ENCODE measurements at places on chromosomes 12 and 14. TPM values are rescaled to one million over a fixed set of nuclear protein-coding genes. Genes with fewer than 3 reads are reported as not detected.

ADSS1 gene
- 1.8 TPM for polyA plus RNA-seq

SLC25A47 gene
- not detected for polyA plus RNA-seq

ASCL1 gene
- polyA plus RNA-seq = not detected

TMEM120B gene
- polyA plus RNA-seq = 2.0 TPM

CYP46A1 gene
- 0.03 TPM for polyA plus RNA-seq

PTPRR gene
- not detected for polyA plus RNA-seq

TAS2R43 gene
- not detected for polyA plus RNA-seq

GRCh38 chr14:59465316-59466135 is at the start of gene GPR135:
Gene GPR135 (minus strand): TSS chr14:59465380. CDS start chr14:59465226, 154 bp downstream.
- no peaks in the 10 kb centered on the region for H3K36me3 ChIP-seq
- peak; percentile 24 for DNase-seq
- no peaks in the 10 kb centered on the region for H3K27me3 ChIP-seq
- H3K4me3 ChIP-seq = peak within 1 kb of the TSS; percentile 66
- peak within 1 kb of the TSS; percentile 65 for H3K27ac ChIP-seq
- H3K4me1 ChIP-seq = no peaks in the 10 kb centered on the region

DNA sequence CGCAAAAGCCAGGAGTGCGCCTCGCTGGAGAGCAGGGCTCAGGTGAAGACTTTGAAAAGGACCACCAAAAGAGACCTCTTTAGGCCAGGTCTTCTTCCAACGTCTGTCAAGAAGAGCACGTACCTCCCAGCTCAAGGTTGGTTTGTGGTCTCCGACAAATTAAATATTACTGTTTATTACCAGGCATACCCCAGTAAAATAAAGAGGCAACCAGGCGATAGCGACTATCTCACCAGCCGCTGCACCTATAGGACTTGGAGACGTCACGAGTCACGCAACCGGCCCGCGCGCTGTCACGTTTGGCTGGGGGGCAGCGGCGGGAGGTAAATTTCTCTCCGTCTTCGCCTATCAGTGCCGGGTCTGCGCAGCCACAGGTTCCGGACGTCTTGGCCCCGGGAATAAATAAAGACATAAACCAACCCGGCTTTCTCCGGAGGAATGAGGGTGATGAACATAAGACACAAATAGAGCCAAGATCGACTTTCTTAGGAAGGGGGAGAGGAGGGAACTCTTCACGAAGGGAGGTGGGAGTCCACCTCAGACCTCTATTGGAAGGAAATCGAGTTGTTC is 2.0 kb upstream of the TBX5 start:
- no peak overlapping the region for H3K27ac ChIP-seq
- no peak for DNase-seq
- H3K36me3 ChIP-seq = no peaks in the 10 kb centered on the region
- peaks cover 15% of the 10 kb centered on the region for H3K27me3 ChIP-seq
- H3K4me3 ChIP-seq = no peak overlapping the region

DNA sequence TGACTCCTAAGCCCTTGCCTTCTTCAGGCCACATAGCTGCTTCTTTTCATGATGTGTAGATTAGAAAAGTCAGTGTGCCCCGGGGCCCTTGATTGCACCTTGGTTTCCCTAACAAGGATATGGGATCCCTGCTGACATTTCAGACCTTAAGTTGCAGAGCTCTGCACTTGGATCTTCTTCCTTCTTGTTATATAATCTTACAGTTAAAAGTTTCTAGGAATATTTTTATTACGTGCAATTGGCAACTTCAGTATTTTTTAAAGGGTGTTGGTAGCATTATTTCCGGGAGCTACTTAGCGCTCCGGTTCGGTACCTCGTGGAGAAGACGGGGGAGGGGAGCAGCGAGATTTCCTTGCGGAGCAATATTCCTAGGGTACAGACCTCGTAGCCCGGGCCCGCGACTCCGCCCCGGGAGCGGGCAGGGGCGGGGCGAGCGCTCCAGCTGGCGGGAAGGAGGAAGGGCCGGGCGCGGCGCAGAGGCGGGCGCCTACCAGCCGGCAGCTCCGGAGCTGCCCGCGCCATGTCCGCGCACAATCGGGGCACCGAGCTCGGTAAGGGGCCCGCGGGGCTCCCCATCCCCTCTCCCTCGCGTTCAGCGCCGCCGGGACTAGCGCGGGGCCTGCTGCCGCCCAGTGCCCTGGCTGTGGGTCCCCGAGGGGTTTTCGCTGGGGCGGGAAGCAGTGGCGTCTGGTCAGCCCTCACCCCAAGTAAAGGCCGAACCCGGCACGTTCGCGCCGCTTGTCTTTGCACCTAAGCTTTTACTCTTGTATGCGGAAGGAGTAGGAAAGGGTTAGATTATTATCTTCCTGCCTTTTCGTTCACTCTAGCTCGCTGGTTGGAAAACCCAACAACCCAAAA is at the start of gene DERA:
Gene DERA (plus strand): TSS at position 469 of the 858 bp plus-strand sequence. CDS start 52 bp downstream, at position 521.
- peak within 1 kb of the TSS; percentile 78 for H3K27ac ChIP-seq
- DNase-seq = peak; percentile 38
- peak within 1 kb of the TSS; percentile 90 for H3K4me3 ChIP-seq
- no peaks in the 10 kb centered on the region for H3K27me3 ChIP-seq
- H3K4me1 ChIP-seq = peaks cover 4% of the 10 kb centered on the region

DNA sequence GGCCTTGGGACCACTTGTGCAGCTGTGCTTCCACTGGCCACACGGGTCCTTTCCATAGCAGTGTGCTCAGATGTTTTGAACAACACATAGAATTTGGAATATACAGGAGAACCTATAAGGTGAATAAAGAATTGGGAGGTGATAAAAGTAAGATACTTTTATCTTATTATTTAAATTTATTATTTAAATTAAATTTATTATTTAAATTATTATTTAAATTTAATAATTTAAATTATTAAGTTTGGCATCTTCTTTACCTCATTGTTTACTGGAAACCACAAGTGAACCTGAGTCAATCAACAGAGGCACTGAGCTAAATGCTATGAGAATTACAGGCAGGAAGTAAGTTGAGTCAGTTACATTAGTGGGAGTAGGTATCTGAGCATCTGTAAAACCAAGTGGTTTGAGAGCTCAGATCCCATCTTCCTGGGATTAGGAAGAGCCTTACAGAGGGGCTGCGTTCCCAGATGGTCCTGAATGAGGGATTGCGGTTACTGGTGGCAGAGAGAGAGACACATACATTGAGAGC is 103.1 kb downstream of the ESR2 start:
- H3K36me3 ChIP-seq = peaks cover 24% of the 10 kb centered on the region
- no peaks in the 10 kb centered on the region for H3K4me1 ChIP-seq
- no peak overlapping the region for H3K27ac ChIP-seq
- no peaks in the 10 kb centered on the region for H3K27me3 ChIP-seq
- DNase-seq = no peak

DNA sequence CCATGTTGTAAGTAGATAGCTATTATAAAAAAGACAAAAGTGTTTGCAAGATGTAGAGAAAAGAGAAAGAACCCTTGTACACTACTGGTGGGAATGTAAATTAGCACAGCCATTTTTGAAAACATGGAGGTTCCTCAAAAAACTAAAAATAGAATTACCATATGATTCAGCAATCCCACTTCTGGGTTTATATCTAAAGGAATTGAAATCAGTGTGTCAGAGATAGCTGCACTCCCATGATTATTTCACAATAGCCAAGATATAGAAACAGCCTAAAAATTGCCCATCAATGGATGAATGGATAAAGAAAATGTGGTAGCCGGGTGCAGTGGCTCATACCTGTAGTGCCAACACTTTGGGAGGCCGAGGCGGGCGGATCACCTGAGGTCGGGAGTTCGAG is 9.2 kb downstream of the PSMC6 start:
- H3K4me3 ChIP-seq = no peak overlapping the region
- DNase-seq = no peak
- H3K36me3 ChIP-seq = peaks cover 11% of the 10 kb centered on the region
- no peaks in the 10 kb centered on the region for H3K27me3 ChIP-seq
- no peaks in the 10 kb centered on the region for H3K4me1 ChIP-seq

DNA sequence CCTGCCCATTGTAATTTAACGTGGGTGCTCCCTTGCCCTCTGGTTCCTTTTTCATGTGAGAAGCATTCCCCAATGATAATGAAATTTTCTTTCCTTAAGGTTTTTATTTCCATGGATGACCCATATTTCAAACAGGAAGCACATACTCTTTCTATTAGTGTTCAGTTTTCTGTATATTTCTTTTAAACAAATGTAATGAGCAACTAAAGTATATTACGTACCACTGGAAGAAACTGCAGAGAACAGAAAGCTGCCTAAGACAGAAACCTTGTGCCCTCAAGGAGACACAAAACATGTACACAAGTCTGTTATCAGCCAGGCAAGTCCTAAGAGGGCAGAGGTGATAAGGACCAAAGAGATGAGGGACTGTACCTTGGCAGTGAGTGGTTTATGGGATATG is 414.9 kb downstream of the ETNK1 start:
- H3K4me3 ChIP-seq = no peak overlapping the region
- no peaks in the 10 kb centered on the region for H3K4me1 ChIP-seq
- DNase-seq = no peak
- no peak overlapping the region for H3K27ac ChIP-seq

DNA sequence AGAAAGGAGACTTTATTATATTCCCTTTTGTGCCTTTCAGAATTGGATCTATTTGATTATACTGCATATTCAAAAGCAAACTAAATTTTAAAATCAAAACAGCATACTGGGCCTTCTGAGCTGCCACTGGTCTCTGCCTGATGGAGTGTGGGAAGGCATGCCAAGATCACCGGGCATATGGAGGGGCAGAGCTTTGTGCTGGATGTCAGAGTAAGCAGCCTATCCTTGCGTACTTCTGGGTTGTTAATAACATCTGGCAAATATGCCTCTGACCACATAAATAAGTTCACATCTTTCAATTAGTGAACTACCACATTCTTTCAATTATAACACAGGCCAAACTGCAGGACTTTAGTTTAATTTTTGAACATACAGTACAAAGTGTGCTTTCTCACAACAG is 18.3 kb downstream of the MLH3 start:
- no peak for DNase-seq
- peaks cover 2% of the 10 kb centered on the region for H3K36me3 ChIP-seq
- no peak overlapping the region for H3K4me3 ChIP-seq
- H3K27me3 ChIP-seq = no peaks in the 10 kb centered on the region

DNA sequence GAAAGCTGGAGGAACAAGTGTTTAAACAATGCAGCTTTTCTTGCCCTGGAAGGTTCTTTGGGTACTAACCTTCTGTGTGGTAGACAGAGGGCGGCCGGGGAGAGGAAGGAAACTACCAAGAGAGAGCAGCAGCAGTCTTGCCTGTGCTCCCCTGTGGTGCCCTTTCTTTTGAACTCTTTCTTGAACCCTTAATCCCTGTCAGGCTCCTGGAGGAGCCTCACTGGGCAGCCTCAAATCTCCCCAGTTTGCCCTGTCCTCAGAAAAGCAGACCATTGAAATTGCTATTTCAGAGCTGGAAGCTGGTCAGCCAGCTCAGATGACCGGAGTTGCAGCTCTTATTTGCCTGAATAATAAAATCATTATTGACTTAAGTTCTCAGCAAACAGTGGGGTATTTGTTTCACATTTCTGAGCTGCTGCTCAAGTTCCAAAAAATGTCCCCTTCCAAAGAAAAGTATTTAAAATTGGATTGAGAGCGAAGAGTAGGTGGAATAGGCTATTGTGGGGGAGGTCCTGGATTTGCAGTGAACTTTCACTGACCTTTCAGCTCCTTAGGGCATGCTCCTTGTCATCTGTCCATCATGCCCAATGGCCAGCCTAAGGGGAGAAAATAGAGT is 42.1 kb upstream of the RNASE3 start:
- H3K4me1 ChIP-seq = no peaks in the 10 kb centered on the region
- no peak for DNase-seq
- no peak overlapping the region for H3K27ac ChIP-seq

DNA sequence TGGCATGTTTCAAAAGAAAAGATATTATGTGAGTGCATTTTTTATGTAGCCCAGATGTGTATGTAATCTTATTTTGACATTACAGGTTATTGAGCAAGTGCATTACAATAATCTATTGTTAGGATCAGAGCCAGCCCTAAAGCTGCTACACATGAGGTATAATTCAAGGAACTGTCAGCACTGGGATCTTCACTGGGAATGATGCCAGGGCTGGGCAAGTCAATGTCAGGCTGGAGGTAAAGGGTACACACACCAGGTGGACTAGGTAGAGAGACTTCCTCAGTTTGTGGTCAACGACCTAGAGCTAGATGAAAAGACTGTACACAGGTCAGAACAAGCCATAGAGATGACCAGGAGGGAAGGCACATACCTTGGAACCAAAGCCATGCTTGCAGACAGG is 15.4 kb downstream of the TRIM9 start:
- no peaks in the 10 kb centered on the region for H3K4me1 ChIP-seq
- no peak for DNase-seq
- no peak overlapping the region for H3K27ac ChIP-seq
- H3K36me3 ChIP-seq = no peaks in the 10 kb centered on the region

DNA sequence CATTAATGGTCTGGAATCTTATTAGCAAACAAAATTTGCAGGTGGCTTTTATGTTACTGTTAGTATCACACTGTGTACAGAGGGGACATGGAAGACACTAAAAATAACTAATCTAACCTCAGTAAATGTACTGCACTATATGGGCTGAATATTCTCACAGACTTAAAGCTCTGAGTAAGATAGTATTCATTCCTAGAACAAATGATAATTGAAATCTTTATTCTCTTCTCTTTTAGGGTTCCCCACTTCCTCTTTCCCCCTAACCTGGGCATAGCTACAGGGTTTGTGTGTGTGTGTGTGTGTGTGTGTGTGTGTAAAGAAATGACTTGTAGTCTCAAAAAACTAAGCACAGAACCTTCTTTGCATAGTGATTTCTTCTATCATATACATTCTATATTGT is 21.4 kb upstream of the HECTD1 start:
- H3K27ac ChIP-seq = no peak overlapping the region
- no peaks in the 10 kb centered on the region for H3K27me3 ChIP-seq
- DNase-seq = no peak
- no peaks in the 10 kb centered on the region for H3K4me1 ChIP-seq
- no peaks in the 10 kb centered on the region for H3K36me3 ChIP-seq

DNA sequence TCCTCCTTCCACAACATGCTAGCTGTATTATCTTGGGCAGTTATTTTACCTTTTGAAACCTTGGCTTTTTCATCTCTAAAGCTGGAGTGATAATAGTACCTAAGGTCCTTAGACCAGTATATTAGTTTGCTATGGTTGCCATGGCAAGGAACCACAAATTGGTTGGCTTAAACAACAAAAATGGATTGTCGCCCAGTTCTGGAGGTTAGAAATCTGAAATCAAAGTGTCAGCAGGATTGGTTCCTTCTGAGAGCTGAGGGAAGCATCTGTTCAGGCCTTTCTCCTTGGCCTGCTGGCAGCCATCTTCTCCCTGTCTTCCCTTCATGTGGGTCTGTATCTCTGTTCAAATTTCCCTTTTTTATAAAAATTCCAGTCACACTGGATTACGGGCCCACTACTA is 55.5 kb upstream of the SLC35F4 start:
- no peaks in the 10 kb centered on the region for H3K36me3 ChIP-seq
- H3K27me3 ChIP-seq = no peaks in the 10 kb centered on the region
- no peaks in the 10 kb centered on the region for H3K4me1 ChIP-seq
